Neural progenitor cell (in vitro differentiated cells): ENCODE measurements at places on chromosomes 2 and 18.

- no peak for DNase-seq
These were observed 46.7 kb downstream of the CCDC195 start for GRCh38 chr2:224669449-224669848.

DNA sequence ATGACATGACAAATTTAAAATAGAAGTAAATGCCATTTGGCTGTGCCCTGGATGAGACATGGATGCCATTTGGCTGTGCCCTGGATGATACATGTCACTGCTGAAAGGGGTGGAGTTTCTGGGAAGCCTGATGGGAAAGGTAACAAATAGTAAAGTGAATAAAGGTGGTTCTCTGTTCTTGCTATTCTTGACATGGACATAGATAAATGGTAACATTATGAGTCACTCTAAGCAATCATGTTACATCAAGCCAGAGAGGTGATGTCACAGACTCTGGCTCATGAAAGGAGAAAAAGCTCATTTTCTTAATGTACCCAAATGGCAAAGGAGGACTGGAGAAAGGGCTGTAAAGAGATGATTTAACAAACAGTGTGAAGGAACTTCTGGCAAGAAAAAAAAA lies 86.4 kb downstream of the EML6 start:
- DNase-seq, result no peak

DNA sequence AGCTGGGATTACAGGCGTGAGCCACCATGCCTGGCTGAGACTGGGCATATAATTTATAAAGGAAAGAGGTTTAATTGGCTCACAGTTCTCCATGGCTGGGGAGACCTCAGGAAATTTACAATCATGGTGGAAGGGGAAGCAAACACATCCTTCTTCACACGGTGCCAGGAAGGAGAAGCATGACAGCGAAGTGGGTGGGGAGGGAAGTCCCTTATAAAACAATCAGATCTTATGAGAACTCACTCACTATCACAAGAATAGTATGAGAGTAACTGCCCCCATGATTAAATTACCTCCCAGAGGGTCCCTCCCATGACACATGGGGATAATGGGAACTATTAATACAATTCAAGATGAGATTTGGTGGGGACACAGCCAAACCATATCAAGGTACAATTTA lies 7.8 kb upstream of the LCLAT1 start:
- no peak for DNase-seq

GRCh38 chr2:19536136-19536535 lies 177.7 kb upstream of the OSR1 start:
- peak; percentile 67 for DNase-seq

DNA sequence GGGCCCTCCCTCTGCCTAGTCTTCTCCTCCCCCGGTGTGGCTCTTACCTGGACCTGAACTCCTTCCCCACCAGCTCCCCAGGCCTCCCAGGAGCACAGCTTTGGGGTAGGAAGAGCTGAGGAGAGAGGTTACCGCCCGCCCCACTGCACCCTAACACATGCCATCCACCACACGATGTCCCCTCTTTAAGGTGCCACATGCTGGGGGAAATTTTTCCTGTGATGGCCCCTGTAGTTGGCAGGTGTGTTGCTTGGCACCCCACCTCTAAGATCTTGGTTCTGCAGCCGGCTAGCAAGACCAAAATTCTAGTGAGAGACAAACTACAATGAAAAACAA lies 6.9 kb upstream of the TEX261 start:
- DNase-seq, result peak; percentile 15

- DNase-seq, result no peak
These were observed 71.4 kb downstream of the KCMF1 start for GRCh38 chr2:85042330-85042729.

DNA sequence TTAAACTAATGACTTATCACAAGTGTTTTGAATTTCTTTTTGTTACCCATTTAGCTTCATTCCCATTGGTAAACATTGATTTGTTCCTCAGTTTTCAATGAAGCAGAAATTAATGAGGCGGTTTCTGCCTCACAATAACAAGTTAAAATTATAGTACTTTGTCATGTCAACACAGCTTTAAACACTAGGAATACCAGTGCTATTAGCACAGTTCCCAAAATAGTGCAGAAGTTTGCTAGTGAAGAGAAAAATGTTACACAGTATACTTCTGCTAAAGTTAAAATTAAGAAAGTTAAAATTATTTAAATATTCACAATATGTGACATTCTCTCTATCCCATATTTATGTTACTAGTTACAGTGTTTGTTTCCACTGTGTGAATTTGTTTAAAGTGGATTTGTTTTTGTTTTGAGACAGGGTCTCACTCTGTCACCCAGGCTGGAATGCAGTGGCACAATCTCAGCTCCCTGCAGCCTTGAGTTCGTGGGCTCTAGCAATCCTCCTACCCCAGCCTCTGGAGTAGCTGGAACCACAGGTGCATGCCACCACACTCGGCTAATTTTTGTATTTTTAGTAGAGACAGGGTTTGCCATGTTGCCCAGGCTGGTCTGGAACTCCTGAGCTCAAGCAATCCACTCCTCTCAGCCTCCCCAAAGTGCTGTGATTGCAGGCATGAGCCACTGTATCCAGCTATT lies 3.8 kb upstream of the CHN1 start:
- no peak for DNase-seq
